ENCODE measurements at places on chromosomes 6 and 20.

DNA sequence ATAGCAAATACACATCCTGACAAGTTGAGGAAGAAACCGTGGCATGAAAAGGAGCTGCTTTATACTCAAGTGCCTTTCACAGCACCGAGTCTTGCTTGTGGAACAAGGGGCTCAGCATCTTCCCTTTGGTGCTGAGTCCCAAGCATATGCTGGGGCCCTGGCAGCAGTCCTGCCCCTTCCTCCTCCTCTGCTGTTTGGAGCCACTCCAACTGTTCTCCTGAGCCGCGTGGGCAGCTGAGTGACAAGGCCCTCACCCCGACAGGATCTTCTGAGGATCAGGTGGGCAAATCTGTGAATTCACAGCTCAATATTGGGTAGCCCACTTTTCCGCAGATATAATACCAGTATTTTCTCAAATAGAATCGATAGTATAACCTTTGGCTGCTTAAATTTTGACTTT, 24.7 kb downstream of the DACT2 start:
- no peak for DNase-seq

DNA sequence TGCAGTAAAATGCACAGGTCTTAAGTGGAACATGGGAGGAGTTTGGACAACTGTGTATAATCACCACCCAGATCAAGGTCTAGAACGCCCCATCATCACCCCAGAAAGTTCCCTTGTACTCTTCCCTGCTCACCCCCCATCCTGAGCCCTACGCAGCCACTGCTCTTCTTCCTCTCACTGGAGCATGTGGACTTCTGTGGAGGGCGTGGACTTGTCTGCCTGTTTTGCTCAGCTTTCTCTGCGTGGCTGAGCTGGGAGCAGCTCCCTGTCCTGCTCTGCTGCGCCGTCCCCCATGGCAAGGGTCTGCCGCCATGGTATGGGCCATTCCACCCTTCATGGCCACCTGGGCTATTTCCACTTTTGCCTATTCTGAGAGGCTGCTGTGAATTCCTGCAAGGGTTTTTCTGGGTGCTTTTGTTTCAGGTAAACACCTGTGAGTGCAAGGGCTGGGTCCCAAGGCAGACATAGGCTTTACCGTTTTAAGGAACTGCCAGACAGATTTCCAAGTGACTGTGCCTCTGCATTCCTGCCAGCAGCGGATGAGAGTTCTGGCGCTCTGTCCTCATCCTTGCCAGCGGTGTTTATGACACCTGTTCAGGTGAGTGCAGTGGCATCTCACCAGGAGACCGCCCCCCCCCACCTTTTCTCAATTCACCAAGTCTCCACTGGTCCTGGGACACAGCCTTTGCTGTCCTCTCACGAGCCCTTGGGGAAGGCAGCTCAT, 19.7 kb downstream of the PCK1 start:
- DNase-seq = no peak

GRCh38 chr6:41597246-41598000, 40.8 kb upstream of the MDFI start:
- DNase-seq = no peak

DNA sequence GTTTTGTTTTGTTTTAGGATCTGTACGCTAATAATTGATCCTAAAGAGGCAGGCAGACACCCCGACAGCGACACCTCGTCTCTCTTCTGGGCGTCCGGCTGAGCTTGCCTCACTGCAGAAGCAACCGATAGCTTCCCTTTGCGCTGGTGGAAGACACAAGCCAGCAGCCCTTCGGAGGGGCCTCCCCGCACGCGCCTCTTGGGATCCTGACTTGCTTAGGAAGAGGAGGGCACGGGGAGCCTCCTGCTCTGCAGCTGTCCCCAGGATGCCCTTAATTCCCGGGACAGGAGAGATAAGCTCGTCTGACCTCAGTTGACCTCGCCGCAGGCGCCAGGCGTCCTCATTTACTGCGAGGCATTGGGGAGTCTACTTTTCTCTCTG, 94.0 kb downstream of the CD83 start:
- DNase-seq = no peak

DNA sequence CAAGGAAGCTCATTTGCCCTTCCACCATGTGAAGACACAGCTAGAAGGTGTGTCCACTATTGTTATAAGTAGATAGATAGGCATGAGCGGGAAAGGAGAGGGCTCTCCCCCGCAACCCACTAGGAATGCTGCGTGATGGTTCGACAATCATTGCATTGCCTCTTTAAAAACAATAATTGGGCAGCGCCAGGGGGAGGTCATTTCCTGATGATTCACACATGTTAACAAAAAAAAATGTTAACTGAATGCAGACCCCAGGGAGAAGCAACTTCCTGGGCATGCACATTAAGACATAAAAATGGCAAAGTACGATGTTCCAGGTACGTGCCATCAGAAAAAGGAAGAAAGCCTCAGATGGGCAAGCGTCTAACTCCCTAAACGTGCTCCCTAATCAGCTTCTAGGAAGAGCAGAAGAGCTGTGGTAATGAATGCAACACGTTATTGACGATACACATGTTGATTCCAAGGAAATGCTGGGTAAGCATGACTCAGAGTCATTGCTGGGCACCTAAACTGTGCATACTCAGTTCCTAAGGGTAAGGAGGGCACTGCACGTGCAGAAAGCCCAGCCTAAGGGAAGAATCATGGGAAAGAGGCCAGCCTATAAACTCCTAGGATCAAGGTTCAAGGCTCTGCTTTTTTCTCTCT, 113.7 kb downstream of the FAM217A start:
- no peak for DNase-seq
